GM04503 (cell line): ENCODE measurements at places on chromosomes 11 and 22.

DNA sequence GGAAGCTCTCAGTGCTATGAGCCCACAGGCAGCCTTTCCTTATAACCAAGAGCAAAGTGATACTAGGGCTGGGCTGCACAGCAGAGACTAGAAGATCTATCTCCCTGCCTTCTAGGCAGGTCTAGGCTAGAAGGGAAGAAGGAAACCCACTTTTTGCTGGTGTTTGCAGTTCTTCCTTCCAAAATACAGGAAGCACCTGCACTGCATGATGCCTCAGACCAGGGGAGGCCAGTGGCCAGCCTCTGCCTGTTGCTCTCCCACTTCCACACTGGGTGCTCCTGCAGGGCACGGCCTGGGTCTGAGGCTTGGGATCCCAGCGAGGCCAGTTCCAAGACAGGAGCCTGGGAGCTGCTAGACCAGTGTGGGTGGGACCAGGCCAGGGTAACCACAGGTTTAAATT lies 6.0 kb upstream of the UCP3 start:
- no peak for DNase-seq

- peak; percentile 71 for DNase-seq
Observed at GRCh38 chr22:43921370-43921769, 2.2 kb upstream of the PNPLA3 start.

DNA sequence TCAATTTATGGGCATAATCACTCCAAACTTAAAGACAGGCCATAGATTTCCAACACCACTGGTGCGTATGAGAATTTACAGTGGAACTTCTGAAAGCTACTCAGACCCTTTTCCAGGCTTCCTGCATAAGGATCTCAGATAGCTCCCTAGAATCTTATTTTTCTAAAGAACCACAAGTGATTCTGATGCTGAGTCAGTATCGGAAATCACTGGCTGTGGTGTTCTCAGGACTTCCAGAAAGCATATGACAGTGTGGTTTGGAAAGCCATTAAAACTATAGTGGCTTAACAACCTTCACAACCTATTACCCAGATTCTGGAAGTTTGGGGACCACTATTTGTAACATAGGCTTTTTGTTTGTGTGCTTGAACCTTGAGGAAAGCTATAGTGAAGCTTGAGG lies 756.0 kb downstream of the DLG2 start:
- no peak for DNase-seq

DNA sequence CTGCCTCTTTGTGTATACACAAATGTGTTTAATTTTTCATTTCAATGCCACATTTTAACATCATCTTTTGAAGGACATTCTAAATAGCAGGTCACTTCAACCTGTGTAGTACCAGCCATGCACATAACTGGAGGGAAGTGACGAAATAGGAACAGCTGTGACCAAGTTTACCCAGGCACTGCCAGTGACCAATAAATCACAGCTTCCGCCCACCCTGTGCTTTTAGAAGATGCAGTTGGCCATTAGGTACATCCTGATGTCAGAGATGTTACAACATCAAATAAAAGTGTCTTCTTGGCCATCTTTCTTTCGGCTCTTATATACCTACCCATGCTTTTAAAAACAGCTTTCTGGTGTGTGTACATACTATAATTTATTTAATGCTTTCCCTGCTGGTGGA lies 7.8 kb downstream of the LDLRAD3 start:
- no peak for DNase-seq

- DNase-seq, result no peak
Observed at GRCh38 chr22:33324228-33324627, 266.0 kb upstream of the SYN3 start.

DNA sequence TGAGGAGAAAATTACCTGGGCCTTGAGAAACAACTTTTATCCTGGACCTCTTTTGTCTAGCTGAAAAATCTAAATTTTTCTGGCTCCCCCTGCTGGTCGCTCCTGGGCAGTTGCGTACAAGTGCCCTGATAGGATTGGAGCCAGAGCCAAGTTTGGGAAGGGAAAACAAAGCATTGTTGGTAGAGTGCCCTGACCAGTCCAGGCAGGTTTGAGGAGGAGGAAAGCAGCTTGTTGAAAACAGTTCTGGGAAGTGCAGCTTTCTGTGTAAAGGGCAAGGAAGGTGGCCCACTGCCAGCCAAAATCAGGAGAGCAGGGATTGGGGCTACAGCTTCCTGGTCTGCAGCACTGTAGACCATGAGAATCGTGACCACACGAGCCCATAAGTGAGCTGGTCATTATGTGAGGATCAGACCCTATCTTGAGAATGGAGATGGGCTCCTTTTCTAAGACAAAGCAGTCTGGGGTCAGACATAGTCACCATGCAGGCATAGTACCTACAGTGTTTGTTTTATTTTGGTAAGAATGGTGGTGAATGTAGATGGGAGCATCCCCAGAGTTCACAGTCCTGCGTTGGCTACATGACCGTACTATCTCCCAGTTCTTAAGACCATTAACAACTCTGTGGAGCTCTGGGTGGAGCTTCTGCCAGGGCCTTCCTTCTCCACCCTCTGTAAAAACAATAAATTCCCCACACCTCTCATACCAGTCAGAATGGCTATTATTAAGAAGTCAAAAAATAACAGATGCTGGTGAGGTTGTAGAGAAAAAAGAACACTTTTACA lies 21.3 kb upstream of the PIK3IP1 start:
- DNase-seq, result no peak

DNA sequence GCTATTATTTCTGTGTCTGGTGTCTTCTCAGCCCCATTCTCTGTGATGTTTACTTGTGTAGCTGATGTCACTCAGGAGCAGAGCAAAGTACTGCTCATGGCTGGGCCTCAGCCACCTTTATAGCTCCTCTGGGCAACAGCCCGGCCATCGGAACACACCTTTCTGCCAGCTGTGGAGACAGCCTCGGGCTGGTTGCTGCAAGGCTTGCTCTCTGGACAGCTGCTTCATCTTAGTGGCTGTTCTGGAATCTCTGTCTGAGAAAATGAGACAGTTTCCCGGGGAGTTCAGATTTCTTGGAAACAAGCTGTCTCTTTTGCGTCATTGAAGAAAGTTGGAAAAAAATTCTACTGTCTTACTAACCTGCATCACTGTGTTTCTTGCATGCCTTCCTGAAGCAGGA lies 20.0 kb downstream of the THY1 start:
- DNase-seq, result no peak
